Non-pigmented ciliary epithelial cell (primary cell): ENCODE measurements at places on chromosomes 7 and 10.

DNA sequence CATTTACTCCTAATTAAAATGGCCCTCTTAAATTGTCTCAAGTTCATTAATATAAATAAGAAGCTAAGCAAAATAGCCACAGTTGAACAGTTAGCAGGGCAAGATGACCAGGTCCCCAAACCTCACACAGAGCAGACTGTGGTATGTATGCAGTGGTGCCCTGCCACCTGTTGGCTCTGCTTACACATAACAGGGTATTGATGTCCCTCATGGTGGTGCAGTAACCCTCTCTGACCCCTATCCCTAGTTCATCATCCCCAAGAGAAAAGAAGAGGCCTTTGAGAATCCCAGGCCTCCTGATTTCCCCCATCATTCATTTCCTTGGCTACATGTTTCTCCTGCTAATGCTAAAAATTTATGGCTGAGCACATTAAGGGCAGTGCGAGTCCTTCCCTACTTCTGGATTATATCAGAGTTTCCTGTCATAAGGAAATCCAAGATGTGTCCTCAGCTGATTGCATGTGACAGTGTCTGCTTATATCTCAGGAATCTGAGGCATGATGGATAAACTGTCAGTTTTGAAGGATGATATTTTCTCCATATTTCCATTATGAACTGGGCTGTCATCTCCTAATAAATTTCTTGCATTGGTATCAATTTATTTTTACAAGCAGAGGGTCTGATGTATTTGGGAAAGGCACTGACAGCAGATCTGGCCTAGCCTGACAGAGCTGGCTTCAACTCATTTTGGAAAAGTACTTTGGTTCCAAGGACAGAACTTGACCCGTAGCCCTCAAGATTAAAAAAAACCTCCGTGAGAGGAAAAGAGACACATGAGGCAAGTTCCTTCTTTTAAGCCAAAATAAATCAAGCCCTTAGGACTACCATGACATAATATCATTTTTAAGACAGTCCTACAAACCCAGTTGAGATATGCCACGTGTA is 880.6 kb downstream of the LRMDA start:
- no peak for DNase-seq

DNA sequence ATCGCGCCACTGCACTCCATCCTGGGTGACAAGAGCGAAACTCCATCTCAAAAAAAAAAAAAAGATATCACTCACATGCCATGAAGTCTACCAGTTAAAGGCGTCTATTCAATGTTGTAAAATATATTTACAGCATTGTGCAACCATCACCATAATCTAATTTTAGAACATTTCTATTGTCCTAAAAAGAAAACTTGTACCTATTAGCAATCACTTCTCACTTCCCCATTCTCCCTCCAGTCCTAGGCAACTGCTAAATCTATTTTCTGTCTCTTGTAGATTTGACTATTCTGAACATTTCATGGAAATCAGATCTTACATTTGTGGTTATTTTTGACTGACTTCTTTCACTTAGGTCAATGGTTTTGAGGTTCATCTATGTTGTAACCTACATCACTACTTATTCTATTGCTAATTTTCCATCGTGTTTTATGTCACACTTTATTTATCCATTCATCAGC is 25.2 kb upstream of the OTUD1 start:
- no peak for DNase-seq

GRCh38 chr7:121083790-121084251 is 95.3 kb downstream of the CPED1 start:
- no peak for DNase-seq

GRCh38 chr10:110348336-110348735 is 43.6 kb upstream of the SMNDC1 start:
- no peak for DNase-seq

DNA sequence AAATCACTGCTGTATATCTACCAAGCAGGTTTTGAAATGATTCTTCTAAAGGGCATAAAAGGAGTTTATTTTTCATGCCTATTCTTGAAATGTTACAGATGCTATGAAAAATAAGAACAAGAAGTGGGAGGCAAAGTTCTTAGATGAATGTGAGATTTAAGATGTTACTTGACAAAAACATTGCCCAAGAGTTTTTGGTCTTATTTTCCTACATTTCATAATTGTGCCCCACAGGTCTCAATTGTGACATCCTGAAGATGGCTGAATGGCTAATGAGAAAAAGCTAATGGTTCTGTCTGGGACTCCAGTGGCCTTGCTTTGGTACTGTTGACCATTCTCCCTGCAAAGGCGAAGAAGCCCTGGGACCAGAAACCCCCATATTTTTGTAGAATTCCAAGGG is 43.0 kb upstream of the IFRD1 start:
- no peak for DNase-seq

GRCh38 chr7:105246256-105246655 is 142.5 kb downstream of the SRPK2 start:
- DNase-seq: no peak

DNA sequence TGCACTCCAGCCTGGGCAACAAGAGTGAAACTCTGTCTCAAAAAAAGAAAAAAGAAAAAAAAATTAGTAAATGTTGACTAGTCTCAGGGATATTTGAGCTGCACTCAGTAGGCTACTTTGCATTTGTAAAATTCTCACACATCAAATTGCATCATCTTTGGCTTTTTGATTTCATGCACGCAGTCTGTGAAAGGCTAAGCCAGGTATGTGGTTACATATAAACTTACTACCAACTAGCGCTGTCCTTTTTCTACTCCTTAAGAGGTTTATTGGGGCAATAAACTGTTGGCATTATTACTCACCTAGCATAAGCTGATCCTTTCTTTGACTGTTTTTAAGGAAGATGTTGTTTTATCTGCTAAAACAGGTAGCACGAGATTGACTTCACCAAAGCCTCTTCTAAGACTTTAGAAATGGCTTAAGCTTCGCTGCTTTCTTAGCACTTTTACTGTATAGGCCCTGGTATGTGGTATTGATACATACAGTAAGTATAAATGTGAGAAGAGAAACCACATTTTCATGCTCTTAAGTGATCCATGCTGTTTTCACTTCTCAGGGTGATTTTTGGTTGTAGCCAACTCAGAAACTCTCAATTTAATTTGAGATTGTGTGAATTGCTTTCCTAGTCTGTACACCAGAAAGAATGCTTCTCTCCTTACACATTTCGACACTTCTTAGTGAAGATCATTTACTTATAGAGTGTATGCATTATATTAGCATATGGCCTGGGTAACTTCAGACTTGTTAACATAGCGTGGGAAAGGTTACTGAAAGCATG is 323.9 kb downstream of the AUTS2 start:
- no peak for DNase-seq

DNA sequence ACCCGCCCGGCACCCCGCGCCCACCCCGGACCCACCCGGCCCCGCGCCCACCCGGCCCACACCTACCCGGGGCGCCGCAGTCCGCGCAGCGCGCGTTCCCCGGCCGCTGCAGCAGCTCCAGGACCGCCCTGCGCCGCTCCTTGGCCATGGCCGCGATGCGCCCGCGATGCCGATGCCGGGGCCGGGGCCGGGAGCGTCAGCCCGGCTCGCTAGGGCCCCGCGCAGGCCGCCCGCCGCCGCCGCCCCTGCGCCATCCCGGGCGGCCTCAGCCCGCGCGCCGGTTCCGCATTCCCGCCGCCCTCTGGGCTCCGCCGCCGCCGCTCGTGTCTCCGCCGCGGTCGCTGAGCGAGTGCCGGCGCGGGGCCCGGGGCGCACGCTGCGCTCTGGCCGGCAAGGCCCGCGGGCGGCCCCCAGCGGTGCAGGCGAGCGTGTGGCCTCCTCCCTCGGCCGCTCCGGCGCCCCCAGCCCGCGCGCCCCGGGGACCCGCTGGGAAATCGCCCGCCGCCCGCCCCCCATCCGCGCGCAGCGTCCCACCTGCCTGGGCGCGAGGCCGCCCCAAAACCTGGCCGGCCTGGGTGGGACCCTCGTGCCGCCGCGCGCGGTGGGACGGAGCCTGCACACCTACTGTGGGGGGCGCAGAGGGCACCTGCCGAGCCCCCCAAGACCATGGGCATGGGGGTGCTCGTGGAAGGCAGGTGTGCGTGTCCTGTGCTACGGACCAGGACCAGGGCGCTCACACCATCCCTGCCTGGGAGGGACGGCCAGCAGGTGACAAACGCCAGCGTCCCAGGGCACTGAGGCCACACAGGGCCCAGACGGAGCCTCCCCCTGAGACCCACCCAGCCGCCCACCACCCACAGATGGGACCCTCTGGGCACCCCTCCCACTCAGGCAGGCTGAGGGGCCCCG is at the start of gene ADAP1:
Gene ADAP1 (minus strand): TSS at position 351 of the 909 bp plus-strand sequence. CDS start 203 bp downstream, at position 148.
- no peak for DNase-seq

DNA sequence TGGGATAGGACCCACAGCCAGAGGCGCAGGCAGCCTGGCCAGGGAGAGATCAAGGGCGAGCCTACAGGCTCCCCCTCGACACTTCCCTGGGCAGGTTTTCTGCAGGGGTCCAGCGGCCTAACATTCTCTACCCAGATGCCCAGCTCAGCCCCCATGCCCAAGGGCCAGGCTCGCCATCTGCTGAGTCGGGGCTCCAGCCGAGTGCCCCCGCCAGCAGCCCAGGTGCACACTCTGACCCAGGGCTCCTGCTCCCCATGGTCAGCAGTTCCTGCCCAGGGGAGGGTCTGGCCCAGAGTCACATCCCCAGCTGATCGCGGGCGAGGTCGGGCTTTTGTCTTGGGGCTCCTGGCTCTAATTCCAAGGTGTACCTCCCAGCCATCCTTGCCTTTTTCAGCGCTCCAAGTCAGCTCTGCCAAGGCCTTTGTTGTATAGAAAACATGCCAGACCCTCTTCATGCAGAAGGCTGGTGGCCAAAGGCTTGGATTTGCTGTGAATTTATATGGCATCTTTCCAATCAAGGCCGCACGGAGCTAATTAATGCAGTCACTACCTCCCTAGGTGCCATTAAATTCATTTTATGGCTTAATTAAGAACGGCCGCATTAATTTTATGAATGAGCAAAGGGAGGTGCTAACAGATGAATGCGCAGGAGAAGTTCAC is 120.6 kb downstream of the LRRC18 start:
- DNase-seq: no peak

- no peak for DNase-seq
These were observed 2.0 kb downstream of the MRPL43 start for GRCh38 chr10:100985336-100985735.

DNA sequence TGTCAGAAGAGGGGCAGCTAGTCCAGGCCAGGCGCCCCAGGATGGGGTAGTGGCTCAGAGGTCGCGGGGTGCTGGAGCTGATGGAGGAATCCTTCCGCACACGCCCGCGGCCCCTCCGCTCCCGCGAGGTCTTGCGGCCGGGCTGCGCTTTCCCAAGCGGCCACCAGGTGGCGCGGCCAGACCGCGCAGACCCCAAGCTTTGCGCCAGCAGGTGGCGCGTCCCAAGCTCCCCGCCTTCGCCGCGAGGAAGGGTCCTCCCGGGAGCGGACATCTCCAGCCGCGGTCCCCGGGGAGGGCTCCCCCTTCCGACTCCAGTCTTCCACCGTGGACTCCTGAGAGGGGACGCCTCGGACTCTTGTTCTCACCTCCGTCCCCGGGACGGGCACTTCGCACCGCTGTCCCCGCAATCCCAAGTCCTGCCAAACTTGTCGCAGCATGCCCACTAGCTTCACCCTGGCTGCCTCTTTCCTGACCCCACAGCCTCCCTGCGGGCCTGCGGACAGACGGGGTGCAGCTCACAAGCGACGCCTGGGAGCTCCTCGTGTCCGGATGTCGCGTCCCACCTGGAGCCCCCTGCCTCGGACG is 19.4 kb downstream of the KCNK18 start:
- DNase-seq: peak; percentile 11

GRCh38 chr10:132111121-132111731 is 45.5 kb downstream of the JAKMIP3 start:
- no peak for DNase-seq

DNA sequence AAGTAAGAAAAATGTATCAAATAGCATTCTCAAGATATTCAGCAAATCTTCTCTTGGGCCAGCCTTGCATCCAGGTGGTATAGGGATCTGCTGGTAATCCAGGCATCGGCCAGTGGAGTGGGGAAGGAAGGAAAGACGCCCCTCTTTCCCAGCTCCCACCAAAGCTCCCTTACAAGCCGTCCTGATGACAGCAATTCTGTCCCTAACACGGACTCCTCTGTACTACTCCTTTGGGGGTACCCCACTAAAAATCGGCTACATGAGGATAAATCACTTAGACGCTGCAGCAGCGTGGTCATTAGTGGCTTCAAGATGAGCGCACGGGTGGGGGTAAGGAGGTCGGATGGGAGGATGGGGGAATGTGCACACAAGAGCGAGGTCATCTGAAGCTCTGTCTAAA is 24.7 kb upstream of the NUB1 start:
- no peak for DNase-seq

DNA sequence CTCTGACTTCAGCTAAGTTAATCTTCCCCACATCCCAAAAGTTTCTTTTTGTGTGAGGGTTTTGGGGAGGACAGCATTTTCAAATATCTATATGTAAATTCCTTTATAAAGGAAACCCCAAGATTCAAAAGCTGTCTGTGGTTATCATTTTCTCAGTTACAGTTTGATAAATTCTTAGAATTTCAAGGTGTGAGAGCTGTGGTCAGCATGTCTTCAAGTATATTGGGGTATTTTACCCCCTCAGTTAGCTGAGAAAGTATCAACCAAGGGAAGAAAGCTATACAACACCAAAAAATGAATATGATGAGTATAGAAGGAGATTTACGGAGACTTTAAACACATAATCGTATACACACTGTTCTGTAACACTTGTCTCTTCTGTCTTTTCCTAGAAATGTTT is 109.2 kb downstream of the SND1 start:
- no peak for DNase-seq

GRCh38 chr10:91162495-91163268 is 57.8 kb upstream of the PCGF5 start:
- DNase-seq: no peak

DNA sequence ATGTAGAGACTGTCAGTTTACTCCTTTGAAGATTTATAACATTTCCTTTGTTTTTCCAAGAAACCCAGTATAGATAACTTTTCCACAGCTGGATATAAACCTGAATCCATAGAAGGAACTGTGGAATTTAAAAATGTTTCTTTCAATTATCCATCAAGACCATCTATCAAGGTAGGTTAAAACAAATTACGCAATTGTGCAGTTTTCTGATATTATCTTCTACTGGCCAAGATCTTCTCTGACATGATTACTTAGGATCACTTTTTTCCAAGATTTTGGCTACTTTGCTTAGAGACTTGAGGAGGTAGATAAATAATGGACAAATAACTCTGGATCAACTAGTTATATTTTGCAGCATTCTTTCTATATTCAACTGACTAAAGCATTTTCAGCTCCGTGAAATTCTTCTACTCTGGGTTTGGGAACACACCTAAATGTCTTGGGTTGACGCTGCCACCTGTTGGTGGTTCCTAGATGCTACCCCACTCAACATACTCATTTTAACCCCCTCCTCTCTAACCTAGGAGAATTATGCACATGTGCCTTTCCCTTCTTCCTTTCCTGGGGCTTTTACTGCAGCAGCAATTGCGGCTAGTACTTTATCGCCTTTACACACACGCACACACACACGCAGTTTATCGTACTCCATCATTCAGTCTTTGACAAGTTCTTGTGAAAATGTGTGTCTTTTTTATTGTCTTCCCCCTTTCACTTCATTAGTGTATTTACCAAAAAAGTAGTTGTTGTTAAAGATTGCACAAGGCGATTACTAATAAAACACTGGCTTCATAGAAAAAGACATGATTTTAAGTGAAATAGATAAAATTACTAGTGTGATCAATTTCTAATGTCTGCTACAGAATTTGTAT is 32.7 kb downstream of the ABCB5 start:
- no peak for DNase-seq

GRCh38 chr10:48444266-48444665 is 137.8 kb downstream of the MAPK8 start:
- DNase-seq: no peak

- DNase-seq: no peak
These were observed 252.9 kb downstream of the RNLS start for GRCh38 chr10:88330174-88330573.

- no peak for DNase-seq
These were observed 40.2 kb upstream of the KLF6 start for GRCh38 chr10:3825244-3825643.

GRCh38 chr7:151688236-151688780 is 168.6 kb upstream of the RHEB start:
- no peak for DNase-seq
